ENCODE measurements at places on chromosomes 4 and X.

DNA sequence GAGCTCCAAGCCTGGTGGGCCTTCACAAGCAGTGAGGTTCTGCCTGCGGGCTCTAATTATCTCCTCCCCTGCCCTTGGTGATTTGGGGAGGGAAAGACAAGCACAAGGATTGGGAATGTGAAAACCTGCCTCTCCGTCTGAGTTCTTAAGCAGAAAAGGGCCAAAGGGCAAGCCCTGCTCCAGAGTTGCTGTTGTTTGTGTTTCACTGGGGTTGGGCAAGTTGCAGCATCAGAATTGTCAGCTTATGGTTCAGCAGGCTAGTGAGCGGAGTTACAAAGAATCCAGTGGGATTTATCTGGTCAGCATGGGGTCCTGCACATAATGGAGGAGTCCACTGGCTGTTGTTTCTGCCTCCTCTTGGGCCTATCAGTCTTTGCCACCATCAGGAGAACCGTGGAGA, 60.5 kb downstream of the NHS start:
- DNase-seq, result no peak

- no peak for DNase-seq
Measured at GRCh38 chrX:119482041-119482440, 13.8 kb downstream of the SLC25A5 start.

GRCh38 chrX:107683124-107683895, 55.0 kb downstream of the PRPS1 start:
- DNase-seq, result no peak

GRCh38 chr4:11614426-11614825, 185.7 kb upstream of the HS3ST1 start:
- DNase-seq, result no peak

DNA sequence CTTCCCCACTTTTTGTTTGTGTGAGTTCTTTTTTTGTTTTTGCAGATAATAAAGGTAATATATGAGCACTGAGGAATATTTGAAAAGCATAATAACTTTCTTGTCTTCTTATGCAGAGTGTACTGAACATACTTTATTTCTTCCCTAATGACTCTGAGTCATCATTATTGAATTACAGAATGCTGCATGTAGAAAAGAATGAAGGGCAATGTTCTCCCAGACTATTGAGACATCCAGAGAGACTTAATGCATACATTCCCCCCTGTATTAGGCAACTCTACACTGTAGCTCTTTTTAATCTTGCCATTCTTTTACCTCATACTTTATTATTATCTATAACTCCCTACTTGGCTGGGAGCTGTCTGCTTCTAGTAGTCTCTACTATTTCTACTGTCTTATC, 240.5 kb upstream of the ANKRD50 start:
- DNase-seq, result no peak

- DNase-seq, result no peak
Measured at GRCh38 chr4:84647312-84647884, 64.5 kb downstream of the CDS1 start.

GRCh38 chr4:160947653-160948052, 1216.1 kb downstream of the FSTL5 start:
- DNase-seq, result no peak

DNA sequence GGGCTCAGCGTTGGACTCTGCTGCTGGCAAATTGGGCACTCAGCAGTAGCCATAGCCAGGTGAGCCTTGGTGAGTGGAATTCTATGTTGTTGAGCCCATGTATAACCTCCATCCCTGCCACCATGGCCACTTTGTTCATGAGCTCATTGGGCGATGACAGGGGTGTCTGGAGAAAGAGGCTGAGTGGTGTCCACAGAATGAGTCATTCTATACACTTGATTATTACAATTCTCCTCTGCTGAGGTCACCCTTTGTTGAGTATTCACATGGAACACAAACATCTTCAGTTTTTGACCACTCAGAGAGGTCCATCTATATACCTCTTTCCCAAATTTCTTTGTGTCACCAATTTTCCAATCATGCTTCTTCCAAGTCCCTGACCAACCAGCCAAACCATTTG, 1341.7 kb downstream of the PCDH7 start:
- no peak for DNase-seq

GRCh38 chr4:6092131-6092530, 73.9 kb upstream of the C4orf50 start:
- no peak for DNase-seq

All from stimulated activated CD4-positive, alpha-beta T cell treated with anti-CD3 and anti-CD28 coated beads, Interleukin-15, amount 100 ng/mL, for 1 hour (primary cell).